ENCODE measurements at places on chromosomes 5 and 9.

DNA sequence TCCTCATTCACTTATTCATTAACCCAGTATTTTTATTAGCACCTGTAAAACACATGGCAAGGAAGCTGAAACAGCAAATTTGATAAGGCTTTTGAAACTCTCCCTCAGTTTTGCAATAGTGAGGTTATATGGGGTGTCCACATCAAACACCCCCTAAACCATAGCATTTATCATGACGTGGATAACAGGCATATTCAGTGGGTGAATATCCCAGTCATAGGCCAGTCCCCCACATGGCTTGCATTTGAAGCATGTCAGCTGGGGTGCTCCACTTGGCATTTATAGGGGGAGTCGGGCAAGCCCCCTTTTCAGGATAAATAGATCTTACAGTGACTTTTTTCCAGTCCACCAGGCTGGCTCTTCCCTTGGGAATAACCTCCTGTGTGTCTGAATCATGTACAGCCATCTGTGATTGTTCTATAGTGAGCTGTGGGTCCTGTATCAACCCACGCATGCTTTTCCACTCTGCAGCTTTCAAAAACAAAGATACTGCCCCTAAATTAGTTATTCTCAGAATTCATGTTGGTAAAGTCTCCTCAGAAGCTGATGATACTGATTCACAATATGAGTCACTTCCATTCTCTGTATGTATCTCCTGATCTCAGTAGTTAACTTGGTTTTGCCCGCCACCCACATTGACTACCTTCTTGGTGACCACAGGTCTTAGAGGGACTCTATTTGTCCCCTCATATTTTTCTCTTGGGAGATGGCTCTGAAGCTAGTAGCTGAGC is 84.4 kb upstream of the SPIN1 start:
- no peak for DNase-seq

- DNase-seq = peak; percentile 32
These were observed 493.3 kb upstream of the ADAMTS16 start for GRCh38 chr5:4646715-4647375.

GRCh38 chr5:102539996-102540728 is 41.4 kb upstream of the SLCO6A1 start:
- peak; percentile 15 for DNase-seq

- no peak for DNase-seq
These were observed 51.9 kb downstream of the MAPKAP1 start for GRCh38 chr9:125655066-125655633.

DNA sequence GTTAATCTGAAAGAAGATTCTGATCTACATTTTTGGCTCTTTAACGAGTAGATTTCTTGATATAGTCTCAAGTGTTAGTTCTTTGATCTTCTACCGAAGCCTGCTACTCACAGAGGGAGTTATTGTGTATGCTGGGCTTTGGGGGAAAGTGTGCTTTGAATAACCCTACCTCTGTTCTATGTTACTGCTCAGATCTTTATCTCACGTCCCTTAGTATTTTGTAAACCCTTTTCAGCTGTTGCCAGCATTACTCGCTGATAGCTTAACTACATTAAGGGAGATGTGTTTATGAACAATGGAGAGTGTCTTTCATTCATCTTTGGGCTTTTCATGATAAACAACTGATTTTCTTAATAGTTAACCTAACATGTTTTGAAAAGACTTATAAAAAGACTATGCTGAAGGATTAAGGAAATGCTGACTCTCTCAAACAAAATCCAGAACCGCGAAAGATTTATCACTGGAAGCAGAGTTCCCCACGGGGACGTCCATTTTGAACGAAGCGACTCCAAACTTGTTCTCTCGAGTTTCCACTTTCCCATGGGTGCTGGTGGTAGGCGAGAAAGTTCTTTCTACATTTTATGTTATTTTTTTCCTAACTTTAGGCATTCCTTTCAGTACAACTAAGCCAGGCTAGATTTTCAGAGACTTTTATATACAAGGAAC is 27.9 kb upstream of the ALDH1A1 start:
- DNase-seq = no peak

- DNase-seq = peak; percentile 94
These were observed 1353.7 kb upstream of the ACO1 start for GRCh38 chr9:31030741-31031202.

DNA sequence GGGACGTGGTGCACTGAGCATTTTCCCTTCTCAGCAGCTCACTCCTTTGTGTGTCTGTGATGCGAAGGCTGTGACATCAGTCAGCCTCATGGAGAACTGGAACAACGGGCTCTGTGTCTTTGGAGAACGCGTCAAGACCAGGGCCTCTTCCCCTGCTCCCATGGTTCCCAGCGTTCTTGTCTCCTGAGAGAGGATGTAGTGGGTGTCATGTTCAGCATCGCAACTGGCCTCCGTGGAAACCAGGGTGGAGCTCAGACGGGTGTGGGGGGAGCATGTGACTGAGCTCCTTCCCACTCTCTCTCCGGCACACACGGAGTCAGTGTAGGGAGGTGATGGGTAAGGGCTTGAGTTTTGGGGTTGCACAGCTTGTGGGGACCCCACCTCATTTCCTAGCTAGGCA is 59.7 kb downstream of the TENT4A start:
- peak; percentile 20 for DNase-seq

DNA sequence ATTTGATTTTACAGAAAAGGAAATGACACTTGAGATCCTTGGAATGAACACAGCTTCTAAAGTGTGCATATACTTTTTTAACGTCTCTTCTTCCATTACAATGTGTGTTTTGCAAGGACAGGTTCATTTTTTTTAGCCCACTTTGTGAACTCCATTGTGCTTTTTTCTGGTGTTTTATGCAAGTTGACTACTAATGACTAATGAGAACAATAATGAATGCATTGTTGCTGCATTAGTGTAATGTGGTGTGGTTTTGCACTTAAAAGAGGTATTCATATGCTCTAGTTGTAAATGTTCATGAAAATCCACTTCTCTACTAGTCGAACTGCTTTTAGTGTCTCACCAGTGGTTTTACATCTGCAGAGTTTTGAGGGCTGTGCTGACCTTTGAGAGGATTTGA is 93.6 kb downstream of the UHRF2 start:
- DNase-seq = no peak

DNA sequence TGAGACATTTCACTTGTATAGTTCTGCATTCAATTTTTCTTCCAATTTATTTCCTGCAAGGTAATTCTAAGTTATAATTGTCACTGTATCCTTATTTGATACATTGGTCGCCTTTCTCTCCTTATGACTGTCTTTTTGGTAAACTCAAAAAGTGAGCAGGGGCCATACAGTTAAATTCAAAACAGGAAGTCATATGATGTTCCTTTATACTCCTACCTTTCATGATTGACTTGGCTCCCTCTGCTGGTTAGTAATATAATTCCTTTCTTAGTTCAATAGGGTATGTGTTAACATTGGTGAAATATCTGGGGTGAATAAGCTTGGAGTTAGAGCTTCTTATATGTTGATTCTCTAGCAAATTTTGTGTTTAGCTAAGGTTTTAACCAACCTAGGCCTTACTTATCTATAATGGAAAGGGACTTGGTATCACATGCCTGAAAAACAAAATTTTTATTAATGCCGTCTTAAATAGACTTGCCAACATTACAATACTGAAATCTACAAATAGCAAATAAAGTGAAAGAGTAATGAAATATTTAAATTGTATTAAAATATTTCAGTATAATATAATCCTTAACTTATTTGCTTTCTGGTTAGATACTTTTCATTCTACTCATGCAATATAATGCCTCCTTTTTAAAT is 6.0 kb upstream of the NIPBL start:
- DNase-seq = peak; percentile 64

DNA sequence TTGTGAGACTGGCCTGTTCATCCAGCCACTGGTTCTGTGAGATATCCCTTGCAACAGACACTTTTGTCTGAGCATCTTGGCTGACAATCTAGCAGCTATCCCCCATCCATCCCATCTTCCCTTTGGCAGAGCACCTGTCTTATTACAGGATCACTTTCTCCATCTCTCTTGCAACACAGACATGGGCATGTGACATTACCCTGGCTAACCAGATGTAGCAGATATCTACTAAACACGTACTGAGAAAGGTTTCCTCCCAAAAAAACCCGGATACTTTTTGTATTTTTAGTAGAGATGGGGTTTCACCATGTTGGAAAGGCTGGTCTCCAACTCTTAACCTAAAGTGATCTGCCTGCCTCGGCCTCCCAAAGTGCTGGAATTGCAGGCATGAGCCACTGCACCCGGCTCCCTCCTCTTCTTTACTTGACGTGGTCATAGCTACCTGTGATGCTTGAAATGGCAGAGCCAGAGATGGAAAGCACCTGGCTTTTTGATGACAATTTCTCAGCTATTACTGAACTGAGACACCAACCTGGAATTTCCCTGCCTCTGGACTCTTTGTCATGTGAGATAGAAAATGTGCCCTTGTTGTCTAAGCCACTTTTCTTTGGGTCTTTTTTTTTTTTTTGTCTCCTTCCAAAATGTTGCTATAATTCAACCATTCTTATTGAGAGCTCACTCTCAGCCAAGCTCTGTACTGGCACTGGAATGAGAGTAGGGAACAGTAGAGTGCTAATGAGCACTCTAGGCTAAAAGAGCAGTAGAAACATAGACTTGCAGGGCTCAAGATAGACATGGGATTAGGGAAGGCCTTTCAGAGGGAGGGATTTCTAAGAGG is 32.6 kb downstream of the FNBP1 start:
- no peak for DNase-seq

GRCh38 chr5:146541958-146542849 is 26.2 kb upstream of the GPR151 start:
- DNase-seq = peak; percentile 63

DNA sequence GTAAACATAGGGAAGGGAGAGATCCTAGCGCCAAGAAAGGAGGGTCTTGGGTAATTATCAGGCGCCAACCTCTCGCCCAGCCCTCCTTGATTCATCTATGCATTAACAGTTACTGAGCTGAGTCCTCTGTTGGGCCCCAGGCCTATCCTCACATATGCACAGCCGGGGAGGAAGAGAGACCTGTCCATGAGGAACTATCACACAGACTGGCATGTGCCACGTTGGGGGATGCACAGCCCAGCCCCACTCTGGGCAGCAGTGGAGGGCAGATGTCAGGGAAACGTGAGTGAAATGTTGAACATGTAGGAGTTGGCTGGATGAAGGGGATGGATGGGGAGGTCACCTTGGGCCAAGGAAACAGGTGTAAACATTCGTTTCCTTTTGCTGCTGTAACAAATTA is 18.8 kb upstream of the ENHO start:
- no peak for DNase-seq

GRCh38 chr5:172877466-172878260 is 43.6 kb downstream of the ERGIC1 start:
- no peak for DNase-seq

DNA sequence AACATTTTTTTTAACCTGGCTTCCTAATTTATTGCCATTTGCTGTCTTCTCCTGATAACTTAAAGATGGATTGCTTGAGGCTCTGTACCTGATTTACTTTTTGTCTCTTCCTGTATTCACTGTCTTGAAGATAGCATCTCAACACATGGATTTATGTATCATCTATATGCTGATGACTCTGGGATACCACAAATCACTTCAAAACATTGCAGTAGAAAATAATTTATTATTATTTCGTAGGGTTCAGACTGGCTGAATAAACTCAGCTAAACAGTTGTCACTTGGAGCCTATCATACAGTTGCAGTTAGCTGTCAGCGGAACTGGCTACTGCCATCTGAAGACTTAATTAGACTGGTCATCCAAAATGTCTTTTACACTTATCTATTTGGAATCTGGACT is 1025.2 kb upstream of the CDH18 start:
- DNase-seq = no peak

- no peak for DNase-seq
These were observed 8.7 kb downstream of the STK10 start for GRCh38 chr5:172178991-172179989.

DNA sequence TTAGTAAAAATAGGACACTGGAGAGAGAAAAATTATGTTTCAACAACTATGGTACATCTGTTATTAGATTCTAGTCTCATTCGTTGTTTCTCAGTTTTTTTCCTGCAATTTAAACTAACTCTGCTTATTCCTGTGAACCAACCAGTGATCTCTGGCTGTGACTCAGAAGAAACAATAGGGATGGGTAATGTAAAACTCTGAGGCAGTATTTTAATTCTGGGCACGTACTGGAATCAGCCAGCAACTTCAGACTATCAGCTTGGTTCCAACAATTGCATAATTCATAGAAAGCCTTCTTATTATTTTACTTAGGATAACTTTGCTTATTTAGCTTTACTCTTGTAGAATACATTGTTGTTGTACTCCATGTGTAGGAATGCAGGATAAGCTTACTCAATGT is 28.8 kb downstream of the MLLT3 start:
- no peak for DNase-seq

GRCh38 chr5:66365981-66366380 is 221.9 kb downstream of the SREK1 start:
- no peak for DNase-seq

DNA sequence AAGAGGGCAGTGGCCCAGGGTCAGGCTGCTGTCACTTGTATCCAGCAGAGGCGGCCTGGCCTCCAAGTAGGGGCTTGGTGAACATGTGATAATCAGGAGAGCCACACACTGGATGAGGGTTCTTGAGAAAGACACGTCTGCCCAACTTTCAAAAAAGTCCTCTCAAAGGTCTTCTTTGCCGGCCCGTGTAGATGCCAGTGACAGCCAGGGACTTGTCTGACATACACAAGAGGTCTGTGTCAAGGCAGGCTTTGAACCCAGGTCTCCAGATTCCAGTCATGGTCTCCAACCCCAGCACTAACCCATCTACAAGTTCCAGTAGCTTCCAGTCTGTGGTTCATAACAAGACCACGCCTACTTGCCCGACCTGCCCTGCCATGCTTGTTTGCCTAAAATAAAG is 7.9 kb upstream of the AMBP start:
- no peak for DNase-seq
